Stimulated activated CD4-positive, alpha-beta T cell treated with anti-CD3 and anti-CD28 coated beads, Interleukin-12 subunit alpha, Interleukin-12 subunit beta, amount 100 ng/mL, for 48 hours (primary cell): ENCODE measurements at places on chromosomes 7 and 10.

DNA sequence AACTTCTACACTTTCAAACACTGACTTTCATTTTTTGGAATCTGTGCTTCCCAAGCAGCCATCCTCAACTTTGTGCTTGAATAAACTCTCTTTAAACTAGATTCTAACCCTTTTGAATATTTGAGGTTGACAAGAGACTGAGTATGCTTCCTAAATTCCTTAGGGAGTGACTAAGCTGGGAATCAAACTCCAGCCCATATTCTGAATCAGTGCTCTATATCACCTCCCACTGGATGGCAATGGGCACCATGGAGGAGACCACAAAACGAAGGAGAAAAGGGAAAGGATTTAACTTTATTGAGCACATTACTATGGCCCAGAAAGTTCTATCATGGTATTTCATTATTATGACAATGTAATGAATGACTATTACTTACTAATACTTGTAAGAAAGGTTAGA, 17.2 kb upstream of the SLC26A4 start:
- DNase-seq = no peak

DNA sequence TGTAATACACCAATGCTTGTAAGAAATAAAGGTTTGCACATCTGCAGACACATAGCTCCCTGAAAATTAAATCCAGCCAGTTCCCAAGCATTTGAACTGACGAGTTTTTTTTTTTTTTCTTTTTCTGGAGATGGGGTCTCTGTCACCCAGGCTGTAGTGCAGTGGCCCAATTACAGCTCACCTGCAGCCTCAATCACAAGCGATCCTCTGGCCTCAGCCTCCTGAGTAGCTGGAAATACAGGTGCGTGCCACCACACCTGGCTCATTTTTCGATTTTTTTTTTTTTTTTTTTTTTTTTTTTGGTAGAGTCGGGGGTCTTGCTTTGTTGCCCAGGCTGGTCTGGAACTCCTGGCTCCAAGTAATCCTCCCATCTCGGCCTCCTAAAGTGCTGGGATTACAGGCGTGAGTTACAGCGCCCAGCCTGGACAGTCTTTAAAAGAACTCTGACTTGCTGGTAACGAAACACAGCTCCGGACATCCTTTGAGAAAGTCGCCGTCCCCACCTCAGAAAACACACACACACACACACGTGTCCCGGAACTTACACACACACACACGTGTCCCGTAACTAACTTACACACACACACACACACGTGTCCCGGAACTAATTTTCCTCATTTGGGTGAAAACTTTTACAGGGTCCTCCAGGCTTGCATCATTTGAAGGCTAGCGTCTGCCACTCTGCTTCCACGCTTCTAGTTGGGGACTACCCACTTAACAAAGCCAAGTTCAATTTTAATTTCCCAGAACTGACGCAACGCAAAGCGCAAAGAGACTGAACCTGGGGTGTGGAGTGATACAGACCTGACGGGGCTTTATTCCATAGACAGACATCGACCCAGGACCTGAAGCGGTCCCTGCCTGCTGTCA, 18.6 kb downstream of the OCM2 start:
- peak; percentile 15 for DNase-seq

GRCh38 chr7:74272305-74273038, 16.7 kb upstream of the CLIP2 start:
- DNase-seq = no peak

DNA sequence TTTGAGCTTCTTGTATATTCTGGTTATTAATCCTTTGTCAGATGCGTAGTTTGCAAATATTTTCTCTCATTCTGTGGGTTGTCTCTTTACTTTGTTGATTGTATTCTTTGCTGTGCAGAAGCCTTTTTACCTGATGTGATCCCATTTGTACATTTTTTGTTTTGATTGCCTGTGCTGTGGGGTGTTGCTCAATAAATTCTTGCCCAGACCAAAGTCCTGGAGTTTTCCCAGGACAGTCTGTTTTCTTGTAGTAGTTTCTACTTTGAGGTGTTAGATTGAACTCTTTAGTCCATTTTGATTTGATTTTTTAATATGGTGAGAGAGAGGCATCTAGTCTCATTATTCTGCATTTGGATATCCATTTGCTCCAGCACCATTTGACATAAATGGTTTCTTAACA, 588.7 kb upstream of the MBL2 start:
- no peak for DNase-seq

GRCh38 chr10:13118784-13119410, 18.9 kb downstream of the OPTN start:
- no peak for DNase-seq

DNA sequence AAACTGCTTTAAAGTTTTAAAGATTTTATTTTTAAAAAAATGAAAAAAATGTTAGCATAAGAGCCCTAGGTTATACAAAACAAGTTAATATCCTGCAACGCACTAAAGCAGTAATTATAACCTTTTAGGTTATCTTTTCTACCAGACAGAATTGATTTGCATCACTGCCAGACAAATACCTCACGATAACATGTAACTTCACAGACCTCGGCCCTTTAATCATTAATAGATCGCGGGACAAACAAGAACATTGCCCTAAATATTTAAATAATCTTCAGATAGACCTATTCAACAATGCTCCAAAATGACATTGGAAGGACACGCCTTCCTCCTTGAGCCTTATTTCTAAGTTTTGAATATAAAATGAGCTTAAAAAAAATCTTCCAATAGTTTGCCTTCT, 23.8 kb upstream of the C7orf33 start:
- no peak for DNase-seq

DNA sequence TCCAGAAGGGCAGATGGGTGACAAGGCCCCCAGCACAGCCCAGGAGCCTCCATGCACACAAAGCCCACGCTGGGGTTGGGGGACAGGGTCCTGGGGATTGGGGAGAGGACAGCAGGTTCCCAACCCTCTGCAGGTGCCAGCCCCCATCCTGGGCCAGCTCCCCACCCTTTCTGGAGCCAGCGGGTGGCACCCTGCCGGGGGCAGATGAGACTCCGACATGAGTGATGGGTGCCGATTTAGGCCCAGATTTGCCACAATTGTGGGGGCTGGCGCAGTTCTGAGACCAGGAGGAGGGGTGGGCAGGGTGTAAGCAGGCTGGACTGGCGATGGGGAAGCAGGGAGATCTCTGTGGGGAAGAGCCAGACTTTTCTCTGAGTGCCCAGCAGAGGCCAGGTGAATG, 49.3 kb upstream of the SLF2 start:
- no peak for DNase-seq

GRCh38 chr7:20738518-20739481, 47.9 kb downstream of the SP8 start:
- DNase-seq = no peak

DNA sequence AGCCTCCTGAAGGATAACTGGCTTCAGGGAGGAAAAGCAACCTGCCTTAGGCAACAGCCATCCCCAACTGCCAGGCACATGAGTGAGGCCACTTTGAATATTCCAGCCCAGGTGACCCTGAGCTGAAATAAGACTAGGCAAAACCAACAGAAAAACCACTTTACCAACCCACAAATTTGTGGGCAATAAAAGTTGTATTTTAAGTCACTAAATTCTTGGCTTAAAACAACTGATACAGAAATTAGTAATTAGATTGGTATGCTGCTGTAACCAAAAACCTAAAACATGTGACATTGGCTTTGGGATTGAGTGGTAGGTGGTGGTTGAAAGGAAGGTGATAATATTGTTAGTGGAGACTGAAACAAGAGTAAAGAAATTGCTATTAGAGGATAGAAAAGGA, 39.9 kb downstream of the ABCB4 start:
- no peak for DNase-seq

- DNase-seq = no peak
These were observed 49.4 kb upstream of the BET1 start for GRCh38 chr7:94053532-94053931.

DNA sequence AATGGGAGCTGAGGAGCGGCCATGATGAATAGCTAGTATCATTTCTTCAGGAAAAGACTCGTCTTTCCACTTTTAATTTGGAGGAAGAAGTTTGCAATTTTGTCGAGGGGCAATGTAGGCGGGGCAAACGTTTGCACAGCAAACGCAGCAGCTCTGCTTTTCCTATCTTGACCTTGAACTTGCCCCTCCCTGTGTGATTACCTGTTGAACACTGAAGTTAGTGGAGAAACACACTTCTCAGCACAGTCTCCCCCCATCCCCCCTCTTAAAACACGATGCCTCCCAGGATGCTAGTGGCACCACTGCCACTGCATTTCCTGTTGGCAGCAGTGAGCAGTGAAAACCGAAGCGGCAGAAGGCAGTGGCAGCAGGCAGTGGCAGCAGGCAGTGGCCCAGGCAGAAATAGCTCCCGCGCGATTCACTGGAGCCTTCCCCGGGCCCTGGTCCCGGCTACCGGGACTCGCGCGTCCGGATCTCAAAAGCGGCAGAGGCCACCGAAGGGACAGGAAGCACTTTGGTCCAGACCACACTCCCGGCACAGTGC, at the start of gene EPDR1:
Gene EPDR1 (plus strand): TSS at position 336 of the 544 bp plus-strand sequence. CDS start 300 bp downstream, outside the sequence.
- DNase-seq = peak; percentile 15

DNA sequence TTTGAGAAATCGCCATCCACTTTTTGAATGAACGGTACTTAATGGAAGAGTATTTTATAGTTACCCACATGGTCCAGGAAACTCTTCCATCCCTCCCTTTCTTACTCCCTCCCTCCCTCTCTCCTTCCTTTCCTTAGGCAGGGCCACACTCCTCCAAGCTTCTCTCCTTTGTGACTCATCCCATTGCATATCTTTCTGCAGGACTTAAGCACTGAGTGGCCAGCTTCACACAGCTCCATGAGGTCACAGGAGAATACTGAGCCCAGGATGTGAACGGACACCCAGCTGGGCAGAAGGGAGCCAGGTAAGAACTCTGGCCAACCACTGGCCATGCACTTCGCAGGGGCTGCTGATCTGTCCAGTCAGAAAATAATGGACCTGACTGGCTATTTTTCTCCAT, 189.7 kb upstream of the ADCY1 start:
- DNase-seq = no peak
